ENCODE measurements at places on chromosomes 3 and 15.

DNA sequence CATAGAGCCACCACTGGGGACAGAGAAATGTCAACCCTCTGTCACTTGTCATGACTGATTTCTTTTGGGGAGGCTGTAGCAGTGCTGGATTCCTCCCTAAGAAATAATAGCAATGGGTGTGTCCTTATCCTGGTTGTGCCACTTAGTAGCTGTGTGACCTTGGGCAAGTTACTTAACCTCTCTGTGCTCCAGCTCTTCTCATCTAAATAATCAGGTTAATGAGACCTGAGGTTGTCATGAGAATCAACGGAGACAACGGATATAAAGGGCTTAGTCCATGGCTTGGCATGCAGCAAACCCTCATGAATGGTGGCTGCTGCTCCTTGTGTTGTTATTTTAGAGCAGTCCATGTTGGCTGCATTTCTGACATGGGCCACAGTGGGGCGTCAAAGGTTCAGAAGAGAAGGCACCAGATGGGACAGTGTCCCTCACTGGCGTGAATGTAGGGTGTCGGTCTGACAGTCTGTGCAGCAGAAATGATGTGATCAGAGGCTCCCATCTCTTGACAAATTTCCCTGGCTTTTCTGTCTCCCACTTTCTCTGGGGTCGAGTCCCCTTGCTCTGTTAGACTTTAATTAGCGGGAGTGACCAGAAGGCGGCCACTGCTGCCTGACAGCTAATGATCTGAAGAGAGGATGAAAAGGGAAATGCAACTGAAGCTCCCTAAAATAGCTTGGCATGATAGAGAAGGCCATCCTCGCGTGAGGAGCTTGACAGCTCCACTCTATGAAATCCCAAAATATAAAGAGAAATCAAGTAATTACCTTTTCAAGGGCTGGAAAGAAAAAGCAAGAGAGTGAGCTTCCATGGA is 209.4 kb downstream of the CADPS start:
- DNase-seq, result peak; percentile 4

DNA sequence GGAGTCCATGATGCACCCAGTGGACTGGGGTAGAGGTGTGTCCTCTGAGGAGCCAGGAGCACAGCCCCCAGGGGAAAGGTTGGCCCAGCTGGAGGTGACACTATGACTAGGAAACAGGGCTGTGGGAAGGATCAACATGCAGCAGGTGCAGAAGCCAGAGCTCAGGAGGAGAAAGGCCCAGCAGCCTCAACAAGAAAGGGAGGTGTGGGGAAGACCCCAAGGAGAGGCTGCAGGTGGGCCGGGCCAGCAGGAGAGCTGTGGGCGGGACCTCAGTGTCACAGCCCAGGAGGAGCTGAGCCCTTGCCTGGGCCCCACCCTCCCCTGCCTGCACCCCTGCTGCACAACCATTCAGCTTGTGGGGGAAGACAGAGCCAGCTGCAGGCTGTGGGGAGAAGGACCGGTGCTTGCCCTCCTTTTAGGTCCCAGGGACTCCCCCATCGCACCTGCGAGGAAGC is 18.4 kb upstream of the KLF13 start:
- DNase-seq, result no peak

DNA sequence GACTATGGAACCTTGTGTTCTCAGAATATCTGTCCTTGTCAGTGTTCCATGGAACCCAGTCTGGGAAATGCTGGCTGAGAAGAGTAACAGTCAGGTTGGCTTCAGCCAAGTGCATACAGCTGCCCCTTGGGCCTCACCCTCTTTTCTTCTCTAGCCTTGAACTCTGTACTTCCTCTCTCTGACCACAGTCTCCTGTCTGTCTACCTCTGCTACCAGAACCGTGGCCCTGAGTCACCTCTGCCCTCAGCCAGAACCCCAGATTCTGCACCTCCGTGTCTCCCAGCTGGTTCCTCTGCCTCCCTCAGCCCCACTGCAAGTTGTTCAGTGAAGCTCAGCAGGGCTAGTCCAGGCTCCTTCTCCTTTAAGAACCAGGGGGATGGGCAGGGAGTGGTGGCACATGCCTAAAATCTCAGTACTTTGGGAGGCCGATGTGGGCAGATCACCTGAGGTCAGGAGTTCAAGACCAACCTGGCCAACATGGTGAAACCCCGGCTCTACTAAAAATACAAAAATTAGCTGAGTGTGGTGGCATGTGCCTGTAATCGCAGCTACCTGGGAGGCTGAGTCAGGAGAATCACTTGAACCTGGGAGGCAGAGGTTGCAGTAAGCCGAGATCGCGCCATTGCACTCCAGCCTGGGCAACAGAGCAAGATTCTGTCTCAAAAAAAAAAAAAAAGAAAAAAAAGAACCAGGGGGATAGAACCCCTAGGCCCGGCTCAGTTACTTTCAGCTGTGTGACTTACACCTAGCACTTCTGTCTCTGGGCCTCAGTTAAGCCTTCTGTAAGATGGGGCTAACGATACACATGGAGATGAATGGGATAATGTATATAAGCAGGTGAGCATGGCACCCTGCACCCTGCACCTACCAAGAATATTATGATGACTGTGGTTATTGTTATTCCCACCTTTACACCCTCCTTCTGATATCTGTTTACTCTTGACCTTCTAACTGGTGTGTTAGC is 24.3 kb upstream of the TATDN2 start:
- DNase-seq, result no peak

- DNase-seq, result no peak
Measured at GRCh38 chr3:189985948-189986347, 134.7 kb downstream of the P3H2 start.

GRCh38 chr3:139772539-139773500 is 95.0 kb upstream of the NMNAT3 start:
- peak; percentile 16 for DNase-seq

DNA sequence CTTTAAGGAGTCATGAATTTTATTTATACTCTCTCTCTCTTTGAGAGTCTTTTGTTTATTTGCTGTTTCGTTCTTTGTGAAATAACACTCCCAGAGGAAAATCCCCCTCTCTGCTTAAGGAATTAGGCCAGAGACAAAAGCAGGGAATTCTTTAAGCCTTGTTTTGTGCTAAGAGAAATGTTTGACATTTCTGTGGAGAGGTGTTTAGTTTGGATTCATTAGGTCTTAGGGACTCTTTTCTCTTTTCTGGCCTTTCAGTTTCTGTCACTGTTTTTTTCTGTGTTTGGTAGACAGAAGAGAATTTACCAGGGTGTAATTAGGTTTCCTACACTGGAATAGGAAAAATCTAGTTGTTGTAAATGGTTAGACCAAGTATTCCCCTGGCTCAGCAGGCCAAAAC is 241.8 kb upstream of the NR2F2 start:
- no peak for DNase-seq

DNA sequence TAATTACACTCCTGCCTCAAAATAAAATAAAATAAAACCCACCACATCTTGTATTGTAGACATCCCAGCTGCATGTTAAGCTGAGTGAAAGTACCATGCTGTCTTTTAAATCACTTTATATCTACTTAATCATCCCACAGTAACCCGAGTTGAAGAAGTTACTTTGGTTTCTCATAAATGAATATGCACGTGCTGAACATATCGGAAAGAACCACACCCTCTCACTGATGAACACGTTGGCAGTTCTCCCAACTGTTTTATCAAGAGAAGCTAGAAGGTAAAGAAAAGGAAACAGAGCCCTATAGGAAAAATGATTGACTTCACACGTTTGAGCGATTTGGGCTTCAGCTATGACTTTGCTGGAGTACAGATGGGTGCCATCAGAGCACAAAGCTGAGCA is 15.9 kb upstream of the TM4SF19 start:
- no peak for DNase-seq

- DNase-seq, result no peak
Measured at GRCh38 chr3:4982773-4983738, 3.8 kb downstream of the BHLHE40 start.

- no peak for DNase-seq
Measured at GRCh38 chr3:73529308-73530021, 95.3 kb downstream of the PDZRN3 start.

DNA sequence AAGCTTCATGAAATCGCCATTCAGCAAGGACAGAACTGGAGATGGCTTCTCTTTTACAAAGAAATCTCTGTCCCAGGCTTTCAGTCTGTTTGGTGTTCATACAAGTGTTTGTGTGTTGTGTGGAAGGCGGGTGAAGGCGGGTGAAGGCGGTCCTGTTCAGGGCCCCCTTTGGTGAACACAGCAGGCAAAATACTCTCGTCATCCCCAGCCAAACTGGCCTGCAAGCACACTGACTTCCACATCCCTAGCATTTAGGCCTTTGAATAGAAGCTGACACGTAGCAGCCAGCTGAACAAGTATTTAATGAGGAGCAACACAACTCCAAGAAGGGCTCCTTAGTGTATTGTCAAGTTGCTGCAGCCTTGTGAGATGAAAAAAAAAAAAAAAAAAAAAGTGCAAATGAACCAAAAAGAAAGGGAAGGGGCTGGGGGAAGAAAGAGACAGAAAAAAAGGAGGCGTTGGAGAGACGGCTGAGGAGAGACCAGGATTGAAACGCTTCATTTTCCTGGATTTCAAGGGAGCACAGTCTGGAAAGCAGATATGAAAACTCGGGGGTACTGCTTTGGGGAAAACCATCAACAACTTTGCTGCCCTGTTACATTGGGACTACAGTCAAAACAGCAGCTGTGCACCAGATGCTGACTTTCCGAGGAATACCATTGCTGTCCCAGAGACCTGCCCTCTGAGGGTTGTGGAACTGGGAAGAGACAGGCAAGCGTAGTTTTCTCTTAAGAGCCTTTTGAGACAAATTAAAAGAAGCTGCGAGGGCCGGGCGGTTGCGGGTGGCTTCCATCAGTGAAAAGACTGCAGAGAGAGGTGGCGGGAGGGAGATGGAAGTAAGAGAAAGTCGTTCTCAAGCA is 74.6 kb downstream of the TGFBR2 start:
- no peak for DNase-seq

GRCh38 chr3:38648024-38648658 is 1.3 kb downstream of the SCN5A start:
- DNase-seq, result no peak

DNA sequence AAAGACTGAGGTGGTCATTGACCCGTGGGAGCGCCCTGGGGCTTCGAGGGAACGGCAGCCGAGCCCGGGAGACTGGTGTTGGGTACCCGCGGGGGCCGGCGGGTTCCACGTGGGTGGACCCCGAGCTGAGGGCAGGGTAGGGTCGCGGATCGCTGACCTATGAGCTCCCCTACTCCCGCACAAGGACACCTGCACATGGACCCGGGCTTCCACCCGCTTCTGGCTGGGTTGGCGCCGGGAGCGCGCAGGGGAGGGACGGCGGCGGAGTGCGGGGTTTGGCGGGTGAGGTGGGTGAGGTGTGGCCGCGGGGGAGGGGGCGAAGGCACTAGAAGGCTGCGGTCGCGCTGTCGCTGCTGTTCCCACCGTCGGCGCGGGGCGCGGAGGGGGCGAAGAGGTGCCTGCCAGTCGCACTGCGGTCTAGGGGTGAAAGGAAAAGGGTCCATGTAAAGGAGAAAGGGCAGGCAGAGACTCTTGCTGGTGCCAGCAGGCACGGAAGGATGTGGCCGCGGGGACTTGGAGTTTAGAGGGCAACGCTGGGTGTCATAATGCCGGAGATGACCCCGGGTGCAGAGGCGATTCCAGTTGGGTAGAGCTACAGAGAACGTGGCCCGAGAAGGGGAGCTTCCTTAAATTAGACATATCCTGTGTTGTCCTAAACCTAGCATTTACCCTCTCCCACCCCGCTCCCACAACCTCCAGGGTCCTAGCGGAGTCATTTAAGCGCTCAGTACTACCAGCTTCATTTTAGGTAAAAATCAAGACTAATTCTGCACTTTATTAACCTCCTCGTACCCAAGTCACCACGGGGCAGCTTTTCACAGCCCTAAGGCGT is 245.9 kb upstream of the TOPAZ1 start:
- DNase-seq, result no peak

- DNase-seq, result no peak
Measured at GRCh38 chr3:44013967-44014366, 227.7 kb upstream of the TOPAZ1 start.

- DNase-seq, result peak; percentile 19
Measured at GRCh38 chr3:46876313-46877300, 914 bp upstream of the PTH1R start.

- no peak for DNase-seq
Measured at GRCh38 chr3:57046101-57046765, 14.2 kb upstream of the SPATA12 start.

DNA sequence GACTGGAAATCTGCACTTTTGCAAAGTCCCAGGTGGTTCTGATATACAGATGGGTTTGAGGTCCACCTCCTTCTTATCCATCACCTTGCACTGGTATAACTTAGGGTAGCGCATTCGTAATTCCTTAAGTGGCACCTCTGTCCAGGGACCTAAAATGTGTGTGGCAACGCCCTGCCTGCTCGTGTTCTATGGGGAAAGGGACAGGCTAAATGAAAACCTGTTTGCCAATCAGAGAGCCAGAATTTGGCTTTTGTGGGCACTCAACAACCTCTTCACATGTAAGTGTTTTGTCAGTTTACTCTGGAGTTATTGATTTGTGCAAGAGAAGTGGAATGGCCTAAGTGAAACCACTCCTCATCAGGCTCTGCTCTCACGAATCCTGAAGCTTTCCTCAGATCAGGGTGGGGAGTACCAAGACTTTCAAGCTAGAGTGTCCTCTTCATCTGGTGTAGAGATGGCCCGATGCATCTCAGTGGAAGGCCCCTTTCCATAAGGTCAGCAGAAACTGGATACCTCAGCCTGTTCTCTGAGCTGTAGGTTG is 138.3 kb downstream of the ALDH1A2 start:
- no peak for DNase-seq

DNA sequence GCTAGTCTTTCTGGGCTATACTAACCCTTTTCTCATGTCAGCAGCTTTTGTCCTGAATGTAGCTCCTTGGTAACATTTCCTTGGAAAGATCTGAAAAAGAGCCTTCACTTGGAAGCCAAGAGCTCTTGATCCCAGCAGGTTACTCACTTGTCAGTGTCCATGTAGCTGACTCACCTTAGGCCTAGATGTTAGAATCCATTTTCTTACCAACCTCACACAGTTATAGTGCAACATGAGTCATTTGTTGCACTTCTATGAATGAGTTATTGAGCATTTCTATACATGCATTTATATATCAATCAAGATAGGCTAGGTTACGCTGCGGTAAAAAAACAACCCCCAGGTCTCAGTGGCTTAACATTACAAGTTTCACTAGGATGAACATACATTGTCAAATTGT is 106.8 kb upstream of the SLC7A14 start:
- DNase-seq, result no peak

- no peak for DNase-seq
Measured at GRCh38 chr3:29972320-29972993, 633.9 kb upstream of the TGFBR2 start.
